ENCODE measurements at places on chromosomes 6 and 20.

GRCh38 chr6:82442061-82442719 lies 78.6 kb downstream of the TPBG start:
- DNase-seq, result no peak

- DNase-seq, result no peak
These were observed 222.6 kb upstream of the TAB2 start for GRCh38 chr6:149094934-149095351.

GRCh38 chr20:16123623-16124022 lies 449.6 kb downstream of the KIF16B start:
- DNase-seq, result no peak

- peak; percentile 12 for DNase-seq
These were observed 50.5 kb upstream of the SSTR4 start for GRCh38 chr20:22984606-22985005.

DNA sequence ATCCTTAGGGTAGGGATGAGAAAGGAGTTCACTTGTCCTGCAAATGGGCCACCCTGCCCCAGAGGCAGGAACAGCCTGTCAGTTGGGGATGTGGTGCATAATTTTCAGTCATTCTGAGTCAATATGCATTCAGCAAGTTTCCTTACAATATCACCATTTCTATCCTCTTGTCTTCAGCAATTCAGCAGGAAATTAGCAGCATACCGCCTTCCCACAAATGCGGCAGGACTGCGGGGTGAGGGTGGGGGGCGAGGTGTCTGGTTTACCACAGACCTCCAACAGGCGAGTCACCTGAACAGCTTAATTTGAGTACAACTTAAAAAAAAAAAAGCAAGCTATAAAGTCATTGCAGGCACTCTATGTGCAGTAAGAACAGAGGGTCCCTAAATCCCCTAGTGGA lies 126.8 kb downstream of the MAP3K7 start:
- no peak for DNase-seq

DNA sequence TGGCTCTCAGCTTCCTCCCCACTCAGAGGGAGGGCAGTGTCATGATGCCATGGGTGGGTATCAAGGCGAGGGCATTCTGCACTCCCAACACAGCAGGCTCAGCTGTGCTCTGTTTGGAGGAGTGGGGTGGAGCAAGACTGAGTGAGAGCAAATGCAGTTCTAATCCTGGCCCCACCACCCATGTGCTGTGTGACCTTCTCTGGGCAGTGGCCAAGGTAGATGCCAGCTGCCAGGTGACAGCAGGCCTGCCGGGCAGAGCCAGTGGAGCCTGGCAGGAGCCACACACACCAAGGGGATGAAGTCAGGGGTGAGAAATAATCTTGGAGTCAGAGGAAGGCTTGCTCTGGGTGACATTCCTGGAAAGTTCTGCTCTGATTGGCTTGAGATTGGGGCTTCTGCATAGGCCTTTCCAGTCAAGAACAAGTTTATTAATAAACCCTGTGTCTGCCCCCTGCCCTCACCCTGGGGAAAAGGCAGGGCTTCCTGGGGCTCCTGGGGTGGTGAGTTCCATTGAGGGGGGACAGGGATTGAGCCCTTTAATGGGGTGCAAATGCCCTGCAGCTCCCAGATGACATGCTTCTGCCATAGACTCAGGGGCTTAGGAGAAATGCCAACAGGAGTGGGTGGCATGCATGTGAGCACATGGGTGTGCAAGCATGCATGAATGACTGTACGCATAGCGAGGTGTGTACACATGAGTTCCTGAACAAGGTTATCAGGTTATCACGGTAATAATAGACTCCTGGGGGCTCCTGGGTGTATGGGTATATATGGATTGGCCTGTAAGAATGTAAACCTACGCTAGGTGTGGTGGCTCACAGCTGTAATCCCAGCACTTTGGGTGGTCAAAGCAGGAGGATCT lies 134.2 kb downstream of the MRPL14 start:
- no peak for DNase-seq

DNA sequence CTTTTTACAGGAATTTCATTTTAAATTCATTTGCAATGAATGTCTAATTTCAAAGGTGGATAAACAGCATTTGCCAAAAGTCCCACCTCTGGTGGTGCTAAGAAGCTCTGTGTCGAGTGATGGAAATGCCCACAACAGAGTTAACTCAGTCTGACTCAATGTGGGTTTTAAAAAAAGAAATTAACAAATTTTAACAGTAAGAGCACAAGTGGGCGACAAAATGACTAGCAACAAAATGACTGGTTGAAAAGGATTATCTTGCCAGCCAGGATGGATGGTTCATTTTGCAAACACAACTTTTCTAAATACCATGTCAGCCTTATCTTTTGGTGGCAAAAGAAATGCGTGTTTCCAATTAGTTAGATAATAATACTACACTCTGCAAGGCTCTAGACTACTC lies 14.3 kb upstream of the TAGAP start:
- no peak for DNase-seq

- no peak for DNase-seq
These were observed 23.8 kb downstream of the SMLR1 start for GRCh38 chr6:130851026-130851425.

DNA sequence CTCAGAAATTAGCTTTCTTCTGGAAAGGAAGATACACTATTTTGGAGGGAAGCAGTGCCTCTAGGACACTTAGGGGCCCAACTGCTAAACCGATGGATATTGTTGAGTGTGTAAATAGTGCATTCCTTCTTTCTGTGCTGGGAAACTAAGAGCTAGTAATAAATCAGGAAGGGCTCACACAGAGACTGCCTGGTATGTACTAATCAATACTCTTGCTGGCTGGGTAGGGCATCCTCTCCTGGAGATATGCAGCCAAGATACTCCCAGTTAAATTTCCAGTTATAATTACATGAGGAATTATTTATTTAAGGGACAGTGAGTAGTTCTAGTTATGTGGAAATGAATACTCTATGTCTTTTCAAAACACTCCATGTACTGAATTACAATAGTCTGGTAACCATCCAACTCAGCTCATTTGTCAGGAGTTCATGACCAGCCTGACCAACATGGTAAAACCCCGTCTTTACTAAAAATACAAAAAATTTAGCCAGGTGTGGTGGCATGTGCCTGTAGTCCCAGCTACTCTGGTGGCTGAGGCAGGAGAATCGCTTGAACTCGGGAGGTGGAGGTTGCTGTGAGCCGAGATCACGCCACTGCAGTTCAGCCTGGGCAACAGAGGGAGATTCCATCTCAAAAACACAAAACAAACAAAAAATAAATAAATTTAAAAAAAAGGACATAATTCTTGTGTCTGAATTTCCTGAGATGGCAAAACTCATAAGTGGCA lies 100.0 kb downstream of the OR2B2 start:
- no peak for DNase-seq

DNA sequence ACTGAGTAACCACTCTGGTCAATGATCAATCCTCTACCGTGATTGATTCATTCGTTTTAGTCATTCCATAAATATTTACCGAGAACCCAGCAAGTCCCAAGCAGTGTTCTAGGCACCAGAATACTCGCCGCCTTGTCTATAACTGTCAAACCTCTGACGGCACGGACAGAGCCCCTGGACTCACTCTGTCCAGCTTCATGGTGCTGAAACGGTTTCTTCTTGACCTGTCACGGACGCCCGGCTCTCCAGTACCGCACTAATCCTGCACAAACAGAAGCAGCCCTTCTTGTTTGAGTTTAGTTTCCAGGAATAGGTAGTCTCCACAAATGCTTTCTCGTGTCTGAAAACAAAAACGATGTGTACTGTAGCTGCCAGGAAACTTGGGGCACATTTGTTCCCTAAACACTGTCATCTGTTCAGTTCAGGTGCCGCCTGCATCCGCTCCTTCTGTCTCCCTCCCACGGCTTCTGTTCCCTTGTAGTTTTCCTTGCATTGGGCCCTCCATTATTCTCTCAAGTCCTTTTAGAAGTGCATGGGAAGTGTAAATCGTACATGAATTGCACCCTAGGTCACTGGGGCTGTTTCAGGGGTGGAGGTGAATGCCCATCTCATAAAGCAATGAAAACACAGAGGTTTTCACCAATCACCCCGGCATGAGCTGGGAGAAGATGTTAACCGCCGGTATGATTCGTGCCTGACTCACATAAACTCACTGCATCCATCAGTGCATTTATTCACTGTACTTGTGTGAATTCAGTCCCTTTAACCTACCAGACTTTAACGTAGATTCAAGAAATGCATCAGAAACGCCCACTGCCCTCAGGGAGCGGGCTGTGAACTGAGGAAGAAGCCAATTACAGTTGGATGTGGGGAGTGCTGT lies 209.3 kb upstream of the CDH4 start:
- no peak for DNase-seq

GRCh38 chr6:32195902-32196681 lies 3.6 kb upstream of the GPSM3 start:
- DNase-seq, result peak; percentile 89

GRCh38 chr6:152503546-152503945 lies 133.6 kb downstream of the SYNE1 start:
- no peak for DNase-seq

DNA sequence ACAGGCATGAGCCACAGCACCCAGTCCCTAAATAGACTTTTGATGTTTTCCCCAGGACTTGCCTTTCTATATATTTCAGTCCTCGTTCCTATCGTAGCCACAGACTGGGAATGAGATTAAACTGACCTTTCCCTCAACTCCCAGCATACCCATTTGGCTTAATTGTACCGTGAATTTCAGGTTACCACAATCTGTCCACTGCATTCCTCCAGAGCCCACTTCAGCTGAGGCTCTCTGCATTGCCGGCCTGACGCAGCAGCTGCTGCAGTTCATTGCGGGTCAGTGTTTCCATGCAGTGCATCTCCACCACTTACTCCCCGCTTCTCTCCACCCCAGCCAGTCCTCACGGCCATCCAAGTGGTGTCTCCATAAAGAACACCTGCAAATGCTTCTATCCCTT lies 103.1 kb upstream of the RIN2 start:
- no peak for DNase-seq

GRCh38 chr20:13089950-13090469 lies 81.2 kb downstream of the SPTLC3 start:
- no peak for DNase-seq

DNA sequence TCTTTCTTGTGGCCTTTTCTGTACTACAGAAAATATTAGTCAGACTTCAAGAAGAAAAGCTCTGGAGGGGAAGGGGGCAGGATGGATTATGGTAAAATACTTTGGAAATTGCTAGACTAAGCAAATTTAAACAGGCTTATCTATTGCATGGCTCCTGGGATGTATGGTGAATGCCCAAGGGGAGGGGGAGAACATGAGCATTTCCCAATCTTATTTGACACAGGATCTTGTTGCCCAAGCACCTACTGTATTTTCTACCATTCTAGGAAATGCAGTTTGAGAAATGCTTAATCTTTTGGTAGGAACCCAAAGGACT lies 86.1 kb upstream of the LAMP5 start:
- DNase-seq, result no peak

- no peak for DNase-seq
These were observed 102.1 kb upstream of the MYL9 start for GRCh38 chr20:36439040-36439730.

DNA sequence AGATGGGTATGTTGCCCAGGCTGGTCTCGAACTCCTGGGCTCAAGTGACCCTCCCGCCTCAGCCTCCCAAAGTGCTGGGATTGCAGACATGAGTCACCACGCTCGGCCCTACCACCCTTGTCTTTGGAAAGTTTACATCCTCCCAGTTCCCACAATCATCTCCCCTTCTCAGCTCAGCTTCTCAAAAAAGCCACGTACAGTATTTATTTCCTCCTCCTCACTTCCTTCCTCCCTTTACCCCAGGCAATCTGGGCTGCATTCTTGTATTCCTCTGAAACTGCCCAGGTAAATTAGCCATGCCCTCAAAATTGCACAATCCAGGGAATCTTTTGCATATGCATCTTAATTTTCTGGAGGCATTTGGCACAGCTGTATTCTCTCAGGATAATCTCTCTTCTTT lies 7.4 kb upstream of the SLC23A2 start:
- no peak for DNase-seq

- DNase-seq, result no peak
These were observed 881.4 kb upstream of the GJE1 start for GRCh38 chr6:141251286-141251685.

GRCh38 chr6:116514111-116514510 lies 2.7 kb downstream of the CALHM5 start:
- DNase-seq, result no peak

GRCh38 chr6:25537349-25538018 lies 114.5 kb upstream of the SCGN start:
- DNase-seq, result no peak

DNA sequence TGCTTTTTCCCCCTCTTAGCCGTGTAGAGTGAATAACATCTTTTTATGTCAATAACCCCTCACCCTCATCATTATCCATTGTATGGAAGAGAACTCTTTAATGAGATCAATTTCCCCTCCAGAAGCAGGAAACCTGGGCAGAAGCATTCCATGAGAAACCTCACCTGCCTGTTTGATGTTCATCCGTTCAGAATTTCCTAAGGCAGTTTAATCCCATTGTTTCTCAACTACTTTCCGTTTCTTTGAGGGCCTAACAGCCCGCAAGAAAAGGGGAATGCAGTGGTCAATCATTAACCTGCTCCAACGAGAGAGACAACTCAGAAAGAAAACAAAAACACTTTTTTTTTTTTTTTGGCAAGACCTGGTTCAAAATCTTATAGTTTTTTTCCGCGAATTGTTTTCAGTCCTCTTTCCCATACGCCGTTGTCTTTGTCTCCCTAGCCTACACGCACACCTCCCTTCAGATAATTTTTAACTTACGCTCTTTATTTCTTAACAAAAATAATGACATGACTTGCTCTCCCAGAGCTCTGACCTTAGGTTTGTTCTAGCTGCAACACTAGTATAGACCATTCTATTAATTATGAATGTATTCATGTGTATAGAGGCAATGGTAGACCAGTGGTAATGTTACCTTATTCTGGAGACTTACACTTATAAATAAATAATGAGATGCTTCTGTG lies 25.6 kb upstream of the ID4 start:
- no peak for DNase-seq

DNA sequence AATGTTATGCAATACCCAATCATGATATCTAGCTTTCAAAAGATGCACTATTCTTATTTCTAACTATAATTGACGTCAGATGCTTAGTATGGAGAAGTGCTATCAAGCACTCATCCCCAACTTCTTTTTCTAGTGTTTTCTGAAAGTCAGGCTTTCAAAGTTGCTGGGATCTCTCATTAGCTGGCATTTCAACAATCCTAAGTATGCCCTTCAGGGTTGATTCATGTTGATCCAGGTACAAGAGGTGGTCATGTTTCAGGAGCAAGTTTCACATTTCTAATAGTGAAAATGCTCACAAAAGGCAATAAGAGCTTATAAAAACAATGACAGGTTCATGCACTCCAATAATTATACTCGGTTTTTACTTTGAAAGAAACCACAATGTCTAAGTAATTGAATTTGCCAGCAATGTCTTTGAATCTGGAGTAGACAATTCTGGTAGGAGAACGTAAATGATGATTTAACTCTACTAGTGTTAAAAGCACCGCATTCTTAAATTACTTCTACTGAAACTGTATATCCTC lies 193.7 kb upstream of the KHDRBS2 start:
- DNase-seq, result no peak

DNA sequence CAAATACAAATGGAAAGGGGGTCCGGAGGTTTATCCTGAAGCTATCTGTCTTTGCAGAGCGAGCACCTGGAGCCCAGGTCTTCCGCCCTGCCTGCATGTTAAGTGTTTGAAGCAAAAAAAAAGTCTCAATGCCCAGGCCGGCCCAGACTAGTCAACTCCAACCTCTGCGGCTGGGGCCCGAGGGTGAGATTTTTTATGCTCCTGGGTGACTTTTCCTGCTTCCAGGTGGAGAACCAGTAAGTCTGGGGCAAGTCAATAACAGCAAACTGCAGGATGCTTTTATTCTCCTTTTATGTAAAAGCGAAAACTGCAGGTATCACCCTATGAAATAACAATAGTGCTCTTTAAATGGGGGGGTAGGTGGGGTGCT lies 2.0 kb upstream of the ZBP1 start:
- no peak for DNase-seq

GRCh38 chr6:29809249-29809648 lies 18.4 kb upstream of the HLA-G start:
- no peak for DNase-seq

Measured in mucosa of descending colon (tissue), 3 donors.